Activated CD4-positive, CD25-positive, alpha-beta regulatory T cell (primary cell): ENCODE measurements at places on chromosomes 5 and 9.

GRCh38 chr5:1437226-1437829, 7.9 kb downstream of the SLC6A3 start:
- no peak for DNase-seq

DNA sequence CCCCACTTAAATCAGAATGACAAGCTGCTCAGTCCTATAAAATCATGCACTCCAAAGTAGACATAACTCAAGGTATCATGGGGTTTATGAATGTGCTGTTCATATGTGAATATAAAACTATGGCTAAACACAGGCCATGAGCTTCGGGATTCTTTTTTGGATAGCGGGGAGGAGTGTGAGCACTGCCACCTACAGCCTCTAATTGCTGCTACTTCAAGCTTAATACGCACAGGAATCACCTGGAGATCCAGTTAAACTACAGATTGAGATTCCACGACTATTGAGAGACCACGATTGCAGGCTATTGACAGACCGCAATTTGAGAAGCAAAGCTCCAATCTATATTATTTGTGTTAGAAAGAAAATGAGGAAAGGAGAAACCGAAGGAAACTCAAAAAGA, 231.6 kb downstream of the MCTP1 start:
- no peak for DNase-seq

DNA sequence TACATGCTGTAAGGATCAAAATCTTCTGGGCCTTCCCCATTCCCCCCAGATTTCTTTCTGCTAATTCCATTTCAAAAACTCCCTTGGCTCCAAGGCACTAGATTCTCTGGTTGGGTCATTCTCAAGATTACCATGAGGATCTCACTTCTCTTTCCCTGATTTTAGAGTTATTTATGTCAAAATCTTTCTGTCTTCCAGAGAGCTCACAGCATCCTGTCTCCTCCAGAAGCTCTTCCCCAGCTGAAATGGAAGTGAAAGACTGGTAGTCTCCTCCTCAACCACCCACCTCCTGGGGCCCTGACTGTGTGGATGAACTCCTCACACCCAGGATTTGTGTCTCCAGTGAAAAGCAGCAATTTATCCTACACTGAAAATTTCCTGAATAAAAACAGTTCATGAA, 11.9 kb upstream of the ZNF366 start:
- DNase-seq: no peak

DNA sequence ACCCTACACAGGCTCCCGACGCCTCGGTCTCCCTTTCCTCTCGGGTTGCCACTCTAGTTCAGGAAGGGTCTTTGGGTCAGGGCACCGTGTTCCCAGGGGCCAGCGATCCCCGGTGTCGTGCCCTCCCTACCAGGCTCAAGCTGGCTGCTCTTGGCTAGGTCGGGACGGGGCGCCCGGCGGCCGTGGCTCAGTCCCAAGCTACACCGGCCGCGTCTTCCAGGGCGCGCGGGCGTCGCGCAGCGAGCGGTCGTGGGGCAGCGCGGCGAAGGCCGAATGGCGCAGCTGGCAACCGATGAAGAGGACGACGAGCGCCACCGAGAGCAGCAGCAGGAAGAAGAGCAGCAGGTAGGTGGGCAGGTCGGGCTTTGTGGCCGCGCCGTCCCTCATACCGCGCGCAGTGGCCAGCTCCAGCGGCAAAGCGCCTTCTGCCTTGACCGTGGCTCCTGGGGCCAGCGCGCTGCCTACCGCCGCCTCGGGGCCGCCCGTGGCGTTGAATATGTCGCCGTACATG, 892 bp downstream of the SMIM32 start:
- DNase-seq: no peak

DNA sequence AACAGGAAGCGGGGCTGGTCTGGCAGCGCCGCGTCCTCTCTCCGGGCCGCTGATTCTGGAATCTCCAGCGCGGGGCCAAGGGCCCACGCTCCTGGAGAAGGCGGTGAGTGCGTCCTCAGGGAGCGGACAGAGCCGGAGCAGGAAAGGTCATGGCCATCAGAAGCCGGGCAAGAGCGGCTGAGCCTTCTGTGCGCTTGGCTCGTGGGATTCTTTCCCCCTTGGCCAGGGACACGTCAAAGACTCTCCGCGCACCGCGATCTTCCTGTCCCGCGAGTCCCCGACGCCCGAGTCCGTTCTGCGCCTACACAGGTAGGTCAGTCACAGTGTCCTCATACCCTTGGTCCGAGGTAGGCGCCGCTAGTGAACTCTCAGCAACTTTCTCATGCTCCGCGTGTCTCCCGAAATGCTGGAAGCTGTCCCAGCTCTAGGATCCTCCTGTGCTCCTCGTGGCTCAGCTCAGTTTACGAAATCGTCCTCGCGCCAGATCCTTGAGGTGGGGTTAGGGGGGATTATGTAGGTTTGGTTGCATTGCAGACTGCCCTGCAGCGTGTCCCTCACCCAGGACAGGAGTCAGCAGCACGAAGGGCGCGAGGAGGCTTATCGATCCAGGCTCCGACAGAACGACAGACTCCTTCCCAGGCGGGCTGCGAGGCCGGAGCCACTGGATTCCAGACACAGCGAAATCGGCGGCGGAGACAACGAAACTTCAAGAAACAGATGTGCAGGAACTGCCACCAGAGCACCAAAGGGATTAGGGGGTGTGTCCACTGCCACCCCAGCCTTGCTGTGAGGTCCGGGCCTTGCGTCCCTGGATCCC, 8.7 kb downstream of the LHX6 start:
- DNase-seq: no peak

DNA sequence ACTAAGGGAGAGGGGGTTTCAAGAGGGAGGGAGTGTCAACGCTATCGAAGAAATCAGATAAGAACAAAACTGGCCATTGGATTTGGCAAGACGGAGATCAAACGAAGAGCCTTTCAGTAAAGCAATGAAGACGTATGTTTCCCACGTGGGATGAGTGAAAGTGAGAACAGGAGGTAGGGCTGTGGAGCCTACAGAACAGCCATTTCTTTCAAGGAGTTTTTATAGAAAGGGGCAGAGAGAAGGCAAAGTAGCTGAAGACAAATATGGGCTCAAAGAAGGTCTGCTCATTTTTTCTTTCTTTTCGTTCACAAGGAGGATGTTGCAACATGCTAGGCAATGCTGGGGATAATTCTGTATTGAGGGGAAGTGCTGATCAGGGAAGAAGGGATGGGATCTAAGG, 98.3 kb downstream of the SUSD1 start:
- no peak for DNase-seq

DNA sequence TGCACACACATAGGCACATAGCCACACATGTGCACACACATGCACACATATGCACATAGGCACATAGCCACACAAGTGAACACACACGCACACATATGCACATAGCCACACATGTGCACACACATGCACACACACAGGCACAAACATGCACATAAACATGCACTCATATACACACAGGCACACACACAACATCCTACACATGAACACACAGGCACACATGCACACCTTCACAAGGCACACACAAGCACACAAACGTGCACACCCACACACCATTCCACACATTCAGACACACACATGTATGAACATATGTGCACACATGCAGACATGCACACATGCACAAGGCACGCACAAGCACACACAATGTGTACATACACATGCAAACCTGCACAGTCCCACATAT, 484.7 kb downstream of the IRX1 start:
- DNase-seq: no peak

DNA sequence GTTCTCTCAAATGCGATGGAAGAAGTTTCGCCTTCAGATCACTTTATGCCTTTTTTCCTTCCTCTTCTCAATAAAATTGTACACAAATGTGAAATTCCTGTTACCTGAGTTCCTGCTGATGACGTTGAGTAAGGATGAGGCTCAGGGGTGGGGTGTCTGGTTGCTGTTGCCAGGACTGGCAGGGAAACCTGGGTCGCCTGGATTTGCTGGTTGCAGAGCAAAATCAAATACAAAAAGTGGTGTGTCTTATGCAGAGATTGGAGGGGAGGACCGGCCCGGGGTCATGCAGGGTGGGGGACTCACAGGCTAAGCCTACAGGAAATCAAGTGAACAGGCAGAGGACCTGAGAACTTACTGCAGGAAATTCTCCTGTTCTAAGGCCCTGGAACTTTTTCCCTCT, 39.2 kb downstream of the ANXA2R start:
- DNase-seq: no peak

GRCh38 chr5:43409809-43410271, 2.4 kb downstream of the CCL28 start:
- DNase-seq: no peak

DNA sequence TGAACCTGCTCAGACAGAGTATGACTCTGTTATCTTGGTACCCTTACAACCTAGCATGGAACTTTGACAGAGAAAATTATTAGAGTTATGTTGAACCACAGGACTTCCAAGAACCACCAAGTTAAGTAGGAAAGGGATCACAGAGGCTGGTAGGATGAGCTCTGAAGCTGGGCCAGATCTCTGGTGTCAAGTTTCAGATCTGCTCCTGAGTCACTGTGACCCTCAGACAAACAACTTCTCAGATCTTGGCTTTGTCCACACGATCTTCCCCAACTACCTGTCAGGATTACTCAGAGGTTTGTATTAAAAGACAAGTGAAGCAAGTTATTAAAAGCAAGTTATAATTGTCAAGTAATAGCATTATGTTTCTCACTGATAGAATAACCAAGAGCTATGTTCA, 189.0 kb downstream of the SEC61B start:
- no peak for DNase-seq
